Activated naive CD8-positive, alpha-beta T cell treated with anti-CD3 and anti-CD28 coated beads for 36 hours (primary cell): ENCODE measurements at places on chromosomes 6 and 20. TPM values are rescaled to one million over a fixed set of nuclear protein-coding genes. Genes with fewer than 3 reads are reported as not detected.
A peak's percentile ranks its signal among the peaks of the same experiment; 100 is the strongest.

The MAFB gene
- not detected for total RNA-seq

The TTLL9 gene
- not detected for total RNA-seq

The RREB1 gene
- total RNA-seq, result 18.5 TPM

The XKR7 gene
- total RNA-seq, result 0.04 TPM

The GCNT2 gene
- 4.1 TPM for total RNA-seq

The MOXD1 gene
- not detected for total RNA-seq

The ZNF311 gene
- total RNA-seq, result 1.0 TPM

The CAGE1 gene
- 0.10 TPM for total RNA-seq

The MYL9 gene
- not detected for total RNA-seq

GRCh38 chr6:153942361-153942760 is 96.7 kb upstream of the OPRM1 start:
- no peaks in the 10 kb centered on the region for H3K36me3 ChIP-seq
- DNase-seq, result no peak
- peaks cover 5% of the 10 kb centered on the region for H3K27me3 ChIP-seq
- H3K27ac ChIP-seq, result no peak overlapping the region

DNA sequence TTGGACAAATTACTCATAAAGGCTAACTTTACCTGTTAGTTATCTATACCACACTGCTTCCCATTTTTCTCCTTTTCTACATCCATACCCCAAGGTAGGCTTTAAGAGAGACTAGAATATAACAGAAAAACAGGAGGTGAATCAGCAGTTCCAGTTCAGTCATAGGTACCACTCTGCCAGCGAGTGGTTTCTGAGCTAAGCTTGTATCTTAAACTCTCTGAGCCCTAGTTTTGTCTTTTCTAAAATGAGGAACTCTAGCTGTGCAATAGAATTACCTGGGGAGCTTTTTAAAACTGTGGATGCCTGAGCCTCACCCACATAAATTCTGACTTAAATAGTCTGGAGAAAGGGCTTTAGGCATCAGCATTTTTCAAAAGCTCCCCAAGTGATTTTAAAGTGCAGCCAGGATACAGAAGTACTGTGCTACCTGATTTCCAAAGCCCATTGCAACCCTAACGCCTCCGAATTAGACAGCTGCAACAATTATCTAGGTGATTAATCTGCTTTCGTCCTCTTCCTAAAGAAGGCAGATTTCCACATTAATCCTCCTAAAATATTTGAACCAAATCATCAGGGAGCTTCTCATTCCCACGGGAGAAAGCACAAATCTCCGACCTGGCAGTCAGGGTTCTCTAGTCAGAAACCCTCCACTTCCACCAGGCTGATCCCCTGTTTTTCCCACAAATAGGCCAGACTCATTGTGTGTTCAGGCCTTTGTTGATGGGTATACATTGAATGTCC is 37.4 kb upstream of the RPL7L1 start:
- H3K27ac ChIP-seq, result no peak overlapping the region
- H3K27me3 ChIP-seq, result no peaks in the 10 kb centered on the region
- peaks cover 11% of the 10 kb centered on the region for H3K4me1 ChIP-seq

DNA sequence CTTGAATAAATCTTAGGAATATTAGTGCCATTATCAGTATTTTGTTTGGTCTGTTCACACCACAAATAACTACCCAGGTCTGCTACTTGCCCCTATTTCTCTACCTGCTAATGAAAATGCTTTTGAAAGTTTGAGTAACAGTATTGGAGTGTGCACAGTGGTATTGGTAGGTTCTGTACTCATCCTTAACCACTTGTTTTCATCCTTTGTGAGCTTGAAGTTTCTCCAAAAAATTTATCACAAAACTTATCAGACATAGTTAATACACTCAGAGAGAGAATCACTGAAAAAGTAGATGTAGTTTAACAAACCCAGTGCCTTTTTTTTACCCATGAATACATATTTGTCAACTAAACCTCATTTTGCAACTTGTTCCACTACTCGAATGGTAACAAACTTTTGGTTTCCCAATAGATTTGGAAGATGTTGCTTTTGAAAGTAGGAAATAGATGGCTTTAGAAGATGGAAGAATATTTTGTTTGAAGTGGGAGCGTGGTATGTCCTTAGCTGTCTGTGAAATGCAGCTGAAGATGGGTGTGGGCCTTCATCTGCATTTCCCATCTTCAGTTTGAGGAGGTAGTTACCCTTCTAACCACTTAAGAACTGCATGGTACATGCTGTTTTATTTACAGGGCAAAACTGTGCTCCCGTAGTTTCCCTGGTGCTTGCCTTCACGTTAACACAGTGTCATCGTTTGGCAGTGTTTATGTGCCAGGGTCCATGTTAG is 9.0 kb downstream of the PTPN1 start:
- H3K4me3 ChIP-seq, result peak overlapping the region; percentile 76
- H3K27ac ChIP-seq, result peak overlapping the region; percentile 92
- H3K36me3 ChIP-seq, result peaks cover 41% of the 10 kb centered on the region
- peak; percentile 28 for DNase-seq
- peaks cover 89% of the 10 kb centered on the region for H3K4me1 ChIP-seq
- no peaks in the 10 kb centered on the region for H3K27me3 ChIP-seq

DNA sequence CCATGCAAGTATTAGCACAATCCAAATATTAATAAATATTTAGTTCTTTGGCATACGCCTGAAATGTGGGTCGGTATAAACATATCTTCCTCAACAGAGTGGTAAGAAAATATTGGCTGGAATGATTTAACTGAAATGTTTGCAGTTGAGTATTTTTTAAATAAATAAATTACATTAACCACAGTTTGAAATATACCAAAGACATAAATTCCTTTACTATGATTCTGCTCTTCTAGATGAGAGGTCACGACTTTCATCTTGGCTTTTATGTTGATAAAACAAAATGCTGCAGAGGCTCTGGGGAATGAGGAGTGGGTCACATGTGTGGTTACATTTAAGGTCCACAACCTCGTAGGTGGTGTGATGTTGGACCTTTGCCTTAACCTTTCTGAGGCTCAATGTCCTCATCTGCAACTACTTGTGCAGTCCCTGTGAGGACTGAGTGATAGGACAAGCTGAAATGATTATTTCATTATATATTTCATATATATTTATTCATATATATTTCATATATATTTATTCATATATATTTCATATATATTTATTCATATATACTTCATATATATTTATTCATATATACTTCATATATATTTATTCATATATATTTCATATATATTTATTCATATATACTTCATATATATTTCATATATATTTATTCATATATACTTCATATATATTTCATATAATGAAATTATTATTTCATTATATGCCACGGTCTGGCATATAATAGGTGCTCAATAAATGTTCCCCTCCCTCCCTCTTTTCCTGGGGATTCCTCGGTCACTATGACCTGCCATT is 107.4 kb downstream of the SAMD5 start:
- no peaks in the 10 kb centered on the region for H3K27me3 ChIP-seq
- no peak overlapping the region for H3K4me3 ChIP-seq

DNA sequence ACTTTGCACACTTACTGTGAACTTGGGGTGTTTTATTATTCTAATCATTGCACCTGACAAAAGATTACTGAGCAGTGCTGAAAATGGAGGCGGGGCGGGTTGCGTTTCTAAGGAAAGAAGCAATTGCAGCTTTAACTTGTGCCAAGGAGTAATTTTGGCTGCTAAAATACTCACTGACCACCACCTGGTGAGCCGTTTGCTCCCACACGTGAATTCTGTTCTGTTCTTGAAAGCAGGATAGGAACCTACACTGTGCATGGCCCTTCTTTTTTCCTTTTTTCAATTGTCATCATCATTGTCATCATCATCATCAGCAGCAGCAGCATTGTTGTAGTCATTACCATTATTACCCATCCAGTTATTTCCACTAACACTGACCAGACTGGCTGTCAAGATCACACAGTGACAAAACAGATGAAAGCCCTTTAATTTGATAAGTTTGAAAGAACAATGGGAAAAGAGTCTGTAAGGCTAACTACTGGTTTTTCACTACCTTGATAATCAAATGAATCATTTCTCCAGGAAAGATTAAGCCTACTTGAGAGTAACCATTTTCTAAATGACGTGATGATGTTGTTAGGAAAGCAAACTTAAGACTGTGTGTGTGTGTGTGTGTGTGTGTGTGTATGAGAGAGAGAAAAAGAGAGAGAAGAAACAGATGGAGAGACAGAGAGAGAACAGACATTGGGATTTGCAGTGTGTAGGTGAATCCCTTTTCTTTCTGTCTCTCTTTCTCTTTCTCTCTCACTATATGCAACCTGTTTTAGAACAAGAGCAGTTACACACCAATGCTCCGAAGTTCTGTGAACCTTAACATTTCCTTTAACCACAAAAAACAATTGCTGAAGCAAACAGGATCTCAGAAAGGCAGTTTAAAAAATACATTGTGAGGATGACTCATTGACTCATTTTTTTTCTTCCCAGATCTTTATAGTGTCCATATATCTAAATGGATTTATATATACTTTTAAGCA is 3.8 kb downstream of the RIPOR2 start:
- no peak for DNase-seq
- peaks cover 25% of the 10 kb centered on the region for H3K36me3 ChIP-seq
- peak overlapping the region; percentile 95 for H3K4me3 ChIP-seq

DNA sequence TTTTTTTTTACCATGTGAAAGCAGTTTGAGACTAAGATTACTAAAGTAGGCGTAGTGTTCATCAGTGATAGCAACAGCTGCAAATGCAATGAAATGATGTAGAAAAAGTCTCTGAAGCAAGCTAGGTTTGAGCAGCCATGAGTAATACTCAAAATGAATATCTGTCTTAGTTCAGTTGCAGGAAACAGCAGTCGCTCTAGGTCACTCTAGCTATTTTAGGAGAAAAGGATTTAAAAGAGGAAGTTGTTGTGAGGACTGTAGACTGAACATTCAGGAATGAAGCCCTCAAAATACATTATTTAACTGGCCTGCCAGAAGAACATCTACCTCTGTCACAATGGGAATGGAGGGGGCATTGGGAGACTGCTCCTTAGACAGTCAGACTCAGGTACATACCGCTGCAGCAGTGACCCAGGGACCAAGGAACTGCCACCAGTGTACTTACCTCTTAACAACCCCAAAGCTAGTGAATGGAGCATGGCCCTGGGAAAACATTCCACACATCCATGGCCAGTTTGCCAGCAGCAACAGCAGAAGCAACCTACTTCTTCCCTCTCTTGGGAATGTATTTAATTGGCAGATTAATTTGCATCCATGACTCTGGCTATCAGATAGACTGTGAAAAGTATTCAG is 243.0 kb upstream of the KHDRBS2 start:
- no peaks in the 10 kb centered on the region for H3K4me1 ChIP-seq
- H3K27ac ChIP-seq, result no peak overlapping the region
- DNase-seq, result no peak
- no peak overlapping the region for H3K4me3 ChIP-seq
- no peaks in the 10 kb centered on the region for H3K27me3 ChIP-seq

DNA sequence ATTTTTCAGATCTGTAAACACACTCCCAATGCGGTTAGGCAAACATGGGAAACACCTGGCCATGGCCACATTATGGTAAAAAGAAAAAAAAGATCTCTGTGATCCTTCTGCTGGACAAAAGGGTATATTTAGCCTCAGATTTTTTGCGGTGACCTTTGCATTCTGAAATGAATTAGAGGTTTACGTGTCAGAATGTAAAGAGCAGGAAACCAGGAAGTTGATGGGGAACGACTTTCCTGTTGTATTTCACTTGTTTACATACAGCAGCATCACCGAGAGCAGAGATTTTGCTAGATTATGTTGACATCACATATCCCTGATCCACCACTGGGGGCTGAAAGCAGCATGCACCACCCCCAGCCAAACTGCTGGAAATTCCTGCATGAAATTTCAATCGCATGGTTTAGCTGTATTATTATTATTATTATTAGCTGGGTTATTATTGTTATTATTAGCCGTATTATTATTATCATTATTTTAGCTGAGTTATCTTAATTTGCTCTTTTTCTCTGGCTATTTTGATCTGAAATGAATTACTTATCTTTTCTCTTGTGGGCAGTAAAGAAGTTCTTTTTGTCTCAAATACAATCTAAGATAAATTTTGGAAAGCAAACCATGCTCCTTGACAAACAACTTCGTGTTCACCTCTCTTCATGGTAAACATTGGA is 189.4 kb downstream of the ZFP64 start:
- no peak for DNase-seq
- no peak overlapping the region for H3K27ac ChIP-seq
- H3K36me3 ChIP-seq, result no peaks in the 10 kb centered on the region
- peaks cover 29% of the 10 kb centered on the region for H3K27me3 ChIP-seq
- no peak overlapping the region for H3K4me3 ChIP-seq

GRCh38 chr6:72504406-72504805 is 117.5 kb upstream of the KCNQ5 start:
- DNase-seq, result no peak
- no peak overlapping the region for H3K4me3 ChIP-seq

GRCh38 chr6:2387445-2387844 is 142.0 kb upstream of the GMDS start:
- no peak overlapping the region for H3K27ac ChIP-seq
- H3K4me1 ChIP-seq, result no peaks in the 10 kb centered on the region
- no peak for DNase-seq
- H3K4me3 ChIP-seq, result no peak overlapping the region
- no peaks in the 10 kb centered on the region for H3K36me3 ChIP-seq

DNA sequence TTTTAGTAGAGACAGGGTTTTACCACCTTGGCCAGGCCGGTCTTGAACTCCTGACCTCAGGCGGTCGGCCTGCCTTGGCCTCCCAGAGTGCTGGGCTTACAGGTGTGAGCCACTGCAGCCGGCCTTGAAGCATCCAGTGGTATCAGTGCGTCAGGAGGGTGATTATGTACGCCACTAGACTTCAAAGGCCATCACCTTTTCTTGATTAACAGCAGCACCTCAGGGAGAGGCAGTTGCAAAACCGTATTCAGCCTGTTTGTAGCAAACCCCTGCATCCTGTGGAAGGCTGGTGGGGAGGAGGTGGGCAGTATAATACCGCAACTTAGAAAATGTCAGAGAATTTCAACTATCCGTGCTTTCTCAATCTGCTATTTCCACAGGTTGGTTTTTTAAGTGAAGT is 27.3 kb upstream of the SHLD1 start:
- H3K36me3 ChIP-seq, result no peaks in the 10 kb centered on the region
- peak overlapping the region; percentile 42 for H3K27ac ChIP-seq
- no peaks in the 10 kb centered on the region for H3K27me3 ChIP-seq
- peak; percentile 9 for DNase-seq

- no peak overlapping the region for H3K27ac ChIP-seq
- H3K4me1 ChIP-seq, result no peaks in the 10 kb centered on the region
- no peak overlapping the region for H3K4me3 ChIP-seq
- H3K27me3 ChIP-seq, result no peaks in the 10 kb centered on the region
- DNase-seq, result no peak
- no peaks in the 10 kb centered on the region for H3K36me3 ChIP-seq
Observed at GRCh38 chr6:46410334-46410953, 80.8 kb downstream of the RCAN2 start.

GRCh38 chr6:116400328-116400727 is 29.6 kb downstream of the DSE start:
- H3K27ac ChIP-seq, result no peak overlapping the region
- DNase-seq, result no peak
- peaks cover 2% of the 10 kb centered on the region for H3K36me3 ChIP-seq
- H3K27me3 ChIP-seq, result peaks cover 2% of the 10 kb centered on the region

GRCh38 chr20:61803416-61803914 is 262.2 kb downstream of the TAF4 start:
- H3K27me3 ChIP-seq, result peaks cover 11% of the 10 kb centered on the region
- no peaks in the 10 kb centered on the region for H3K4me1 ChIP-seq
- H3K27ac ChIP-seq, result no peak overlapping the region
- H3K4me3 ChIP-seq, result no peak overlapping the region
- H3K36me3 ChIP-seq, result no peaks in the 10 kb centered on the region
- DNase-seq, result no peak

GRCh38 chr6:132797951-132798868 is at the start of gene SLC18B1:
Gene SLC18B1 (minus strand): TSS chr6:132798637. CDS start chr6:132798456, 181 bp downstream.
- peaks cover 12% of the 10 kb centered on the region for H3K4me1 ChIP-seq
- peak; percentile 68 for DNase-seq
- H3K27me3 ChIP-seq, result no peaks in the 10 kb centered on the region
- H3K4me3 ChIP-seq, result no peak within 1 kb of the TSS
- peaks cover 21% of the 10 kb centered on the region for H3K36me3 ChIP-seq
- no peak within 1 kb of the TSS for H3K27ac ChIP-seq
